ENCODE measurements at places on chromosomes 13 and 19.

GRCh38 chr19:17610384-17610783 is 54.9 kb downstream of the COLGALT1 start:
- no peak for DNase-seq

- DNase-seq = peak; percentile 62
Measured at GRCh38 chr19:4352701-4353121, 9.3 kb downstream of the MPND start.

DNA sequence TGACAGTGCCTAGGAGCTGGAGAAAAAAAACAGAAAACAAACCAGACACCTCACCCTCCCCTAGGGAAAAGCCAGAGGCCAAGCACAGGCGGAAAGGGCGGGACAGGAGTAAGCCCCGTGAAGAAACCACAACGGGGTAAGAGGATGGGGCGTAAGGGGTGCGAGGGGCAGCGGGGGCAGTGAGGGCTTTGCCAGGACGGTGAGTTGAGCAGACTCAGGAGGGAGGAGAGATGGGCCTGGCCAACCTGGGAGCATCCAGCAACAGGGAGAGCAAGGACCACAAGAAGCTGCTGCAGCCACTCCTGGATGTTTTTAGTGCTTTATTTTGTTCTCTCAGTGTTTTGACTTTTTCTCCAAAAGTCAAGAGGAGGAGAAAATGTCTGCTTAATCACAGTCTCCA is 114.1 kb upstream of the SOX1 start:
- no peak for DNase-seq

GRCh38 chr19:14366529-14366928 is 14.7 kb upstream of the ADGRE5 start:
- peak; percentile 99 for DNase-seq

- no peak for DNase-seq
Measured at GRCh38 chr13:51218626-51219025, 3.6 kb upstream of the FAM124A start.

- DNase-seq = no peak
Measured at GRCh38 chr19:48396824-48397176, 3.3 kb downstream of the GRIN2D start.
